ENCODE measurements at places on chromosomes 6 and 20.

GRCh38 chr6:16851758-16852157 lies 90.5 kb upstream of the ATXN1 start:
- DNase-seq = no peak

DNA sequence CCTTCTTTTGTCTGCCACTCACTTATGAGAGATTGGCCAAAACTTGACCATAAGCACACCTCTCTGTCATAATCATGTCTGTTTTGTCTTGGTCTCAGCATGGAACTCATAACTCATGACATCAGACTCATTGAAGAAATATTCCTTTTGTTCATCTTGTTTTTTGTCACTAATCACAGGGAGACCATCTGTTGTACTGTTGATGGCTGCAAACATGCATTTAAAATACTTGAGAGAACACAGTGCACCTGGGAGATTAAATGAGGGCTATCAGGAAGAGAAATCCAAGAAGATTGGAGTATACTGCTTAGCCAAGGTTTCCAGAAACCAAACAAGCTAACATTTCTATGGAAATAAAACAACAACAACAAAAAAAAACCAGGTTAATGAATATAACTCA lies 689.7 kb downstream of the EPM2A start:
- DNase-seq = no peak

GRCh38 chr6:127737009-127737486 lies 160.1 kb downstream of the C6orf58 start:
- DNase-seq = peak; percentile 20

GRCh38 chr20:31861385-31862156 lies 8.8 kb downstream of the DUSP15 start:
- peak; percentile 74 for DNase-seq

GRCh38 chr6:134809130-134809529 lies 140.8 kb downstream of the ALDH8A1 start:
- no peak for DNase-seq

DNA sequence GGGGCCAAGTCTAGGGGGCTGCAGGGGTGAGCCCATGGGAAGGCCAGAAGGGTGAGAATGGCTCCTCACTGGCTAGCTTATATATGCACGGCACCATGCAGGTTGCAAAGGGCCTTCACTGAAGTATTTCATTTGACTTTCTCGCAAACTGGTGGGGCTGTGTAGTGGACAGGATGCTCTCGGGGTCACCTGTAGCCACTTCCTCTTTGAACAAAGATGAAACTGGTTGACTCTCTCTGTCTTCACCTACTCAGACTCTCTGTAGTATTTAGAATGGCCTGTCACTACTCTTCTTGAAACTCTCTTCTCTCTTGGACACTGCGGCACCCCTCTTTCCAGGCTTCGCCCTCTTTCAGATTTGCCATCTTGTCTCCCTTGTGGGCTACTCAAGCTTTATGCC lies 560.5 kb downstream of the PKHD1 start:
- DNase-seq = no peak

- DNase-seq = no peak
Observed at GRCh38 chr6:14996892-14997291, 249.0 kb upstream of the JARID2 start.

- no peak for DNase-seq
Observed at GRCh38 chr6:32807020-32807580, 9.7 kb downstream of the HLA-DOB start.

GRCh38 chr6:158095671-158096070 lies 72.4 kb downstream of the SERAC1 start:
- no peak for DNase-seq

GRCh38 chr6:169162752-169163407 lies 90.8 kb downstream of the THBS2 start:
- no peak for DNase-seq

- DNase-seq = no peak
Observed at GRCh38 chr6:96520171-96521115, 1.2 kb upstream of the UFL1 start.
